ENCODE measurements at places on chromosomes 13 and 19.
A peak's percentile ranks its signal among the peaks of the same experiment; 100 is the strongest.

- DNase-seq = peak; percentile 65
Measured at GRCh38 chr13:70255406-70255991, 147.2 kb upstream of the KLHL1 start.

GRCh38 chr13:41541142-41541938 is 84.0 kb downstream of the RGCC start:
- DNase-seq = no peak

- DNase-seq = no peak
Measured at GRCh38 chr19:46931202-46931601, 70.4 kb downstream of the ARHGAP35 start.

DNA sequence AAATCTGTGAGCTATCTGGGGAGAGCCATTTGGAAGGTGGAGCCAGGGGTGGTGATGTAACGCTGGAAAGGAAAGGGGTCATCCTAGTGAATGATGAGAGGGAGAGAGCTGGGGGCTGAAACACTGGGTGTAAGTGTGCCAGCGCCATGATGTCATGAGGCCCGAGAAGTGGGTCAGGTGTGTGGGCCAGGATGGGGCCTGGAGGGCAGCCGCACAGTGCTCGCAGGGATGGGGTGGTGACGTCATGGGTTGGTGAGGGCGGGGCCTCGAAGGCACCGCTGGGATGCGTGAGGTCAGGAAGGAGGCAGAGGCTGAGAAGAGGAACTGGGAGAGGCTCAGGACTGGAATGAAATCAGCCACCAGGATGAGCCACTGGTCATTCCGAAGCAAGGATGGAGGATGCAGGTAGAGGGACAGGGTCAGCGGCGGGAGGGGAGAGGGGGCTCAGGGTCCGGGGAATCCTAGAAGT is 4.4 kb downstream of the CCDC61 start:
- DNase-seq = peak; percentile 73

DNA sequence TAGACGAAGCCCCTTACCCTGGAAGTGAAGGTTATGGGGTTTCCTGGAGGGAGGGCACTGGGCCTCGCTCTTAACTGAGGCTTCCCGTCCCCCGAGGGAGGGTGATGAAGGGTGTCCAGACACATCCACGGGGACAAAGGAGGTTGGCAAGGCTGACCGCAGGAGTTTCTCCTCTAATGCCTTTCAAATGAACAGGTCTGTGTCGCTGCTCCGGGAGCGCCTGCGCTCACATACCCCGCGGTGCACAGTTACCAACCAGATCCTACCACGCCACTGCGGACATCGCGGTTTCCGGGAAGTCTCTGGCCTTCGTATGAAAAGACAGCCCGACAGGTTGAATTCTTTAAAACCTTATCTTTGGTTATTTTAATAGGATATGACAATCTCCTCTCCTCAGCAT is 41.3 kb downstream of the IRS2 start:
- DNase-seq = no peak

GRCh38 chr19:47109541-47110375 is 3.8 kb downstream of the ZC3H4 start:
- DNase-seq = no peak

DNA sequence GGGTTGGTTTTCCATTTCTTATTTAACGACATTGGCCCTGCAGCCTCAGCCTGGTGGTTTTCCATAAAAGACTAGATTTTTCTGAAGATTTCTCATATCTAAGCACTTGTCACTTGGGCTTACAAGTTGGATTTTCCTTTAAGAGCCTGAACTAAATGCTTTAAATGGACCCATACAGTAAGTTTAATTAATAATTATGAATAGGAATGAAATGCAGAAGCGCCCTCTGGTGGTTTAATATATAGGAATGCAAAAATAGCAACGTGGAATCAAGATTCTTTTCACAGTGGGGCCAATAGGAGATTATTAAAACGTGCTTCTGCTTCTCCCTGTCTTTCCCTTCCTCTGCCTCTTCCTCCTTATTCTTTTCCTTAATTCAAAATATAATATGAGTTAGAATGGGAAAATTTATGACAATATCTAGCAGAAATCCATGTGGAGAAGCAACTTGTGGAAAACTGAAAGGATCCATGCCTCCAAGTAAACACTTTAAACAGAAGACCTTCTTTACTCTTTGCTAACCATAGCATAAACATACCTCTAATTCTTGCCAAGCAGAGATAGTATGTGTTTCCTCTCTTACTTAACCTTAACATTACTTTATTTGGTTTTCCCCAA is 324.0 kb downstream of the GPC5 start:
- DNase-seq = peak; percentile 53

- no peak for DNase-seq
Measured at GRCh38 chr13:109646423-109646822, 140.0 kb downstream of the IRS2 start.

GRCh38 chr13:25806264-25806974 is 245.4 kb downstream of the SHISA2 start:
- no peak for DNase-seq

GRCh38 chr19:14112809-14113385 is 4.7 kb downstream of the PRKACA start:
- DNase-seq = no peak

GRCh38 chr19:49106648-49107135 is 7.5 kb upstream of the LIN7B start:
- DNase-seq = peak; percentile 59

All from NCI-H69 (cell line).